ENCODE measurements at places on chromosomes 13 and 19.
A peak's percentile ranks its signal among the peaks of the same experiment; 100 is the strongest.

- peak; percentile 80 for DNase-seq
Measured at GRCh38 chr19:48991873-48992580, 1.1 kb downstream of the GYS1 start.

DNA sequence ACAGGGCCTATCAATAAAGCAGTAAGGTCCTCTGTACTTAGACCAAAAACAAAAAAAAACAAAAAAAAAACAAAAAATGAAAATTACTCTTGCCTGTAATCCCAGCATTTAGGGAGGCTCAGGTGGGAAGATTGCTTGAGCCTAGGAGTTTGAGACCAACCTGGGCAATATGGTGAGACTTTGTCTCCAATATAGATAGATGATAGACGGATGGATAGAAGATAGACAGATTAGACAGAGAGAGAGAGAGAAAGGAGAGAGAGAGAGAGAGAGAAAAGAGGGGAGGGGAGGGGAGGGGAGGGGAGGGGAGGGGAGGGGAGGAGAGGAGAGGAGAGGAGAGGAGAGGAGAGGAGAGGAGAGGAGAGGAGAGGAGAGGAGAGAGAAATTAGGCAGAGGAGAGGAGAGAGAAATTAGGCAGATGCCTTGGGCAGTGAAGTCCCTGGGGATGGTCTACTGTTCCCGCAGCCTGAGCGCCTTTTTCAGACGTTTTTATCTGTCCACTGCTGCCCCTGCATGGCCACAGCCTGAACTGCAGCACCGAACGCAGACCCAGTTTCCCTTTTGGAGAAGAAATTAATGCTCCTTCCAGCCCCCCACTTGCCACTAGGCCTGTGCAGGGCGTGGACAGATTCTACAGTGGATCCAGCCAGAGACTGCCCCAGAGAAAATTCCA is 9.8 kb upstream of the ZNF627 start:
- peak; percentile 38 for DNase-seq

GRCh38 chr13:108020027-108020426 is 195.3 kb downstream of the LIG4 start:
- DNase-seq = no peak

GRCh38 chr19:55536951-55537740 is at the start of gene SBK2:
Gene SBK2 (minus strand): TSS chr19:55537133. CDS start chr19:55536294, 839 bp downstream.
- DNase-seq = no peak

GRCh38 chr19:45816236-45817009 is 1.3 kb upstream of the RSPH6A start:
- DNase-seq = no peak

DNA sequence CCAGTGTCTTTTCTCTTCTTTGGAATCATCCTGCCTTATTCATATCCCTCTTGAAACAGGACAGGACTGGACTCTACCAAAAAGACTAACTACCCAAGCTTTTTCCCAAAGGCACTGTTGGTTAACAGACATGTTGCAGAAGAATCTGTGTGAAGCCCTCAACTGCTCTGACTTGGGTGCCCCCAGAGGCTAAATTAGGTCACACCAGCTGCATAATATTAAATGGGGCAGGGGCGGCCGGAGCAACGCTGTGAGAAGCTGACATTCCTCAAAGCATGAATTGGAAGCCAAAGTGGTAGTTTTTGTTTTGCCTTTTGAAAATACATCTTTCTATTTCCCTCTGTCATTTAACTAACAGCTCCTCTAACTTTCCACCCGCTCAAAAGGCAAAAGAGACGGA is 185.9 kb downstream of the LHFPL6 start:
- DNase-seq = peak; percentile 8

GRCh38 chr13:77492982-77493381 is 42.5 kb upstream of the SCEL start:
- no peak for DNase-seq

GRCh38 chr19:55580628-55581144 is at the start of gene ZNF579:
Gene ZNF579 (minus strand): TSS chr19:55580848. CDS start chr19:55579639, 1,209 bp downstream.
- peak; percentile 77 for DNase-seq

DNA sequence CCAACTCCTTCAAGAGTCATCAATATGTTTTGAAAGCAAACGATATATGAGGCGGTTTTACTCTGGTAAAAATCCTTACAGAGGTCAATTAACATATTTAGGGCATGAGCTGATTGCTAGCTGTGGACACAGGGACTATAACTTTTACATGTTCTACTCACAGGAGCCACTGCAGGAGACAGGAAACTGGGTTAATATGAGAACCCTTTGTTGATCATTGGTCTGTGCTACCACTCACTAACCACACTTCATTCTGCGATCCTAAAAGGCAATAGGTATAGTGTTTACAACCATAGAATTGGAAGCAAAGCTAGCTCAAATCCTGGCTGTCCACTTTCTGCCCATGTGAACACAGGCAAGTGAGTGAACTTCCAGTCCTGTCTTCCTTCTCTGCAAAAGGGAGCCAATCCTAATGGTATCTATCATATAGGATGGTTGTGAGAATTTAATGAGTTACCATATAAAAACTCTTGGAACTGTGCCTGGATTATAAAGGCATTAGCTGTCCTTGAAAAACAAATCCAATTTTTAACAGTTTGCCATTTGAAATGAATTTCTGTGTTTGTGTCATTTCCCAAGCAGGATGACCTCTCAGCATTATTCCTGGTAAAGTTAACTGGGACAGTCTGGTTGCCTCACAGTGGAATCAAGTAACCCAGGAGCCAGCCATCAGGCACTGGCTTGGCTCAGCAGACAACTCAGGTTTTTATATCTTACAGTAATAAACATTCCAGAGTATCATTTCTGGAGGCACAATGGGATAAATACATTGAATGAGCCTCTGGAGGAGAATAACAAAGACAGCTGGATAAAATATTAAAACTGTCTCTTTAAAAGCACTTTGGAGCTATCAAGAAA is 29.8 kb upstream of the RAP2A start:
- DNase-seq = peak; percentile 20

- no peak for DNase-seq
Measured at GRCh38 chr13:50236898-50237318, 221.7 kb downstream of the KCNRG start.

DNA sequence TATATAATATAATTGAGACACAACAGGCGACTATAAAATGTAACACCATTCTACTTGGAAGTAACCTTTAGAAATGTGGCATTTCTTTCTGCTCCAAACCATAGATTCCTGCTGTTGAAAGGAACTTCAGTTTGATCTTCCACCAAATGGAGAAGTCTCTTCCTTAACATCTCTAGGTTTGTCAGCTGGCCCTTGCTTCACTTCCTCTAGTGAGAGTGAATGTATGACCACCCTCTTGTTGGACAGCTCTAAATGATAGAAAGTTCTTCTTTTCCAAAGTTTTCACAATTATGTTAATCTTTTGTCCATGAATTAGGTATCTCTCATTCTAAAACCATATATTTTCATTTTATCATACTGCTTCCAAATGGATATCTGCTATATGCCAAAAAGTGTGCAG is 13.8 kb upstream of the COG6 start:
- no peak for DNase-seq

- no peak for DNase-seq
Measured at GRCh38 chr19:31503211-31503610, 154.0 kb upstream of the TSHZ3 start.

GRCh38 chr19:10112895-10113591 is 1.6 kb downstream of the P2RY11 start:
- DNase-seq = no peak

DNA sequence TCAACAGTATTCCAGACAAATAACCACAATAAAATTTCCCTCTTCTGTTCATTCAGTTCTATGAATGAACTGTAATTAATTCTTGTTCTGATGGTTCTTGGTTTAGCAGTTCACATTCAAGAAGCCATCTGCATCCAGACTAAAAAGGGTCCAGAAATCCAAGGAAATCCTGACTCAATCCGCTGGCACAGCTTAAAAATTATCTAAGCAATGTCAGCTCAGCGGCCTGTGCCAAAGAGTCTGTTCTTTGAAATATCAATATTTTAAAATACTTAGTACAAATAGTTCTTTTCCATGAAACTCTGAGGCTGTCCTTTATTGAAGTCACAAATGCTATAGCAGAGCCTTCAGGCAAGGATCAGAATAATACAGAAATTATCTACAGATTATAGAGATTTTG is 57.2 kb downstream of the DHRS12 start:
- no peak for DNase-seq

- no peak for DNase-seq
Measured at GRCh38 chr13:30257468-30258099, 49.8 kb downstream of the KATNAL1 start.

DNA sequence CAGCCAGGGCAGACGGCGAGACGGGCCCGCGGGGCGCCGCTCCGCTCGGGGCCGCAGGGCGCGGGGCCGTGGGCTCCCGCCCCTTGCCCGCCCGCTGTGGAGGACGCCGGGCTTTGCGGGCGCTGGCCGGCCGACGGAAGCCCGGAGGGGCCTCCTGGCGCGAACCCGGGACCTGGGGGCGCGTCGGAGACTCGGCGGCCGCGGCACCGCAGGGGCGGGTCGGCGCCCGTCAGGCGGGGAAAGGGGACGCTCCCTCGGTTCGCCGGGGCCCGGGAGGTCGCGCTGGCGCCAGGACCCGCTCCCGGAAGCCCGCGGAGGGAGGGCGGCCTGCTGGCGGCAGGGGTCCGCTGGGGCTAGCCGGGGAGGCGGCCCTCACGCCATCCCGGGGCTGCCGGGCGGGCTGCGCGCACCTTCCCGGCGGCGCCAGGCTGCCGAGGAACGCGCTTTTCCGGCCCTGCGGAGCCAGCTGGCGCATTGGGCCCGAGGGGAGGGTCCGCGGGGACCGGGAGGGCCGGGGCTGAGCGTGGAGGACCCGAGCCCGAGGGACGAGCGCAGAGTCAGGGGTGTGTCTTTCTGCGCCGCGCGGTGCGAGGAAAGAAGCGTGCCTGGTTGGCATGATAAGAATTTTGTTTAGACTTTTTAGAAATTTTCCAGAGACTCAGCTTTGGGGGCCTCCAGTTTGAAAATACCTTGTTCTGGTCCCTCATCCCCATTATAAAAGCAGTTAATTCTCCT is 511 bp downstream of the GARRE1 start:
- no peak for DNase-seq

DNA sequence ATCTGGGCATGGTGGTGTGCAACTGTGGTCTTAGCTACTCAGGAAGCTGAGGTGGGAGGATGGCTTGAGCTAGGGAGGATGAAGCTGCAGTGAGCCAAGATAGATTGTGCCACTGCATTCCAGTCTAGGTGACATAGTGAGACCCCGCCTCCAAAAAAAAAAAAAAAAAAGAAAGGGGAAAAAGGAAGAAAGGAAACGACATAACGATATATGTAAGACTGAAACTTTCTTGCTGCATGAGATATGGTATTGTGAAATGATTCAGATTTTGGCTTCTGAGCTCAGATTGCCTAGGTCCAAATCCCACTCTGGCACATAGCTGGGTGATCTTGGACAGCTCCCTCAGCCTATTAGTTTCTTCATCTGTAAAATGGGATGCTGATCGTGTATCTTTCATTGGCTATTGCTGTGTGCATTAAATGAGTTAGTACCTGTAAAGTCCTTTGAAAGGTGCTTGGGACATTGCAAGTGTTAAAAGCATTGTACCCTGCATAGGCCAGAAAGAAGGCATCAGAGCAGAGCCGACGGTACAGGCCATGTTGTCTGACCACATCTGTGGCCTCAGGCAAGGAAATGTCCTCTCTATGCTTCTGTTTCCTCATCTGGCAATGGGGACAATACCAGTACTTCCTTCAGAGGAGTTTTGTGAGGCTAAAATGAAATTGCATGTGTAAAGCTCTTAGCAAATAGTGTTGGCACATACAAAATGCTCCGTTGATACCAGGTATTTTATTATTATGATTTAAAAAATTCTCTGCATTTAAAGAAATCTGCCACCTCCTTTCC is 32.6 kb upstream of the SLC46A3 start:
- no peak for DNase-seq

GRCh38 chr13:24145674-24146073 is 14.8 kb upstream of the SPATA13 start:
- no peak for DNase-seq

DNA sequence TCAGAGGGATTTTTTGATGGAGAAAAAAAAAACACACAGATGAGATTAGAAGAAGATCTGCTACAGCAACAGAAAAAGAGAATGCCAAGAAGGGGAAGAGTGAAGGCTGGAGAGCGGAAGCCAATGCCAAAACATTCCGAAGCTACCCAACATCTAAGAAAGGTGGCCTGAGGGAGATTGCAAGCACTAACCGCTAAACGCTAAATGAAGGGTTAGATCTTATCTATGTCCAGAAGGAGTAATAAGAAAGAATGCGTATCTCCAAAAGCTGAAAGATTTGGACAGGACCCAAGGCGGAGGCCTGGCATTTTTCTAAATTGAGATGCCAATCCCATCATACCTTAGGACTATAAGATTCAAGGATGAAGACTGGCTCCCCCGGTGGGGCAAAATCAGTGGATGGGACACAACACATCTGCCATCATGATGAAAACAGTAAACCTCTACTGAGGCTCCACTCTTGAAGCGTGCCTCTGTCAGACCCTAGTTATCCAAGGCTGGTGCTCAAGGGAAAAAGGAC is 15.6 kb upstream of the HMGB1 start:
- no peak for DNase-seq

GRCh38 chr19:38233740-38234251 is 9.8 kb upstream of the DPF1 start:
- DNase-seq = peak; percentile 38

DNA sequence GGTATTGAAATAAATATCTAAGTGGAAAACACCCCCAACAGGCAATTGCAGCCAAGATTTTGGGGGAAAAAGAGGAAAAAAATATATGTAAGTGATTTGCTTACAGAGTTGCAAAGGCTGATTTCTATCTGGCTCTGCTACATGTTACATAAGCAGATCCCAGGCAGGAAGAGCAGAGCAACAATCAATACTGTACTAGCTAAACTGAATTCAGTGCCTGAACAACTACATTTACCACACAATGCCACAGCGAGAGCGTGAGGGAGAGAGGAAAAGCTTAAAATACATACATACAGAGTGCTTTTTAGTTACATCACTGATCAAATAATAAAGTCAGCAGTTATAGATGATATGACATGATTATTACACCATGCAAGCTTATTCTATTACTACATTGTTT is 665.6 kb upstream of the ARGLU1 start:
- no peak for DNase-seq

- no peak for DNase-seq
Measured at GRCh38 chr13:24269821-24270220, 39.6 kb upstream of the C1QTNF9 start.

GRCh38 chr13:95044452-95045205 is 256.6 kb downstream of the ABCC4 start:
- no peak for DNase-seq

- no peak for DNase-seq
Measured at GRCh38 chr13:29934531-29935308, 84.3 kb upstream of the UBL3 start.

- DNase-seq = no peak
Measured at GRCh38 chr19:6213696-6214641, 65.8 kb downstream of the MLLT1 start.

- no peak for DNase-seq
Measured at GRCh38 chr13:86945584-86945983, 725.6 kb upstream of the SLITRK5 start.

- peak; percentile 82 for DNase-seq
Measured at GRCh38 chr19:4375164-4376027, 25.0 kb downstream of the SH3GL1 start.

GRCh38 chr13:31929031-31929770 is 102.4 kb upstream of the FRY start:
- no peak for DNase-seq

GRCh38 chr13:40916207-40916998 is 102.7 kb downstream of the ELF1 start:
- DNase-seq = peak; percentile 55

- DNase-seq = peak; percentile 63
Measured at GRCh38 chr19:10214784-10215183, 16.3 kb downstream of the S1PR2 start.
